ENCODE measurements at places on chromosomes 12 and 14. TPM values are rescaled to one million over a fixed set of nuclear protein-coding genes. Genes with fewer than 3 reads are reported as not detected.

TAS2R7 gene
- total RNA-seq = not detected

IKZF4 gene
- 4.2 TPM for total RNA-seq

DNA sequence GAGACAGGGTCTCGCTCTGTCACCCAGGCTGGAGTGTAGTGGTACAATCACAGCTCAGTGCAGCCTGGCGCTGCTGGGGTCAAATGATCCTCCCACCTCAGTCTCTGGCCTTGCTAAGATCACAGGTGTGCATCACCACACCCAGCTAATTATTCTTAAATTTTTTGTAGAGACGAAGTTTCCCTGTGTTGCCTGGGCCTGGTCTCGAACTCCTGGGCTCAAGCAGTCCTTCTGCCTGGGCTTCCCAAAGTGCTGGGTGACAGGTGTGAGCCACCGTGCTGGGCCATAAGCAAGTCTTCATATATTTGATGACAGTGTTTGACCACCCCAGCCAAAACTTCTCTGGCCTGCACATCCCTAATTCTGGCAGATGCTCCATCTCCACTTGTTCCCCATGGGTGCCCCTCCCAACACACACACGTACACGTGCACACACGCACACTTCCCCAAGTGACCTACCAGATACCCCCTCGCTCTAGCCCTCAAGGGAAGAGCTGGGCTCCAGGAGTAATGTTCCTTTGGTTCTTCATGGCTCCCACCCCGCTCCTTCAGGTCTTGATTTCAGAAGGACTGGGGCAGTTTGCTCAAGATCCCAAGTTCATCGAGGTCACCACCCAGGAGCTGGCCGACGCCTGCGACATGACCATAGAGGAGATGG lies 104.3 kb upstream of the FKBP4 start:
- DNase-seq = no peak
- no peaks in the 10 kb centered on the region for H3K36me3 ChIP-seq
- peak overlapping the region; percentile 51 for H3K4me3 ChIP-seq
- H3K4me1 ChIP-seq = no peaks in the 10 kb centered on the region
- peaks cover 22% of the 10 kb centered on the region for H3K27me3 ChIP-seq
- no peak overlapping the region for H3K27ac ChIP-seq

SLC10A1 gene
- total RNA-seq = not detected

DNA sequence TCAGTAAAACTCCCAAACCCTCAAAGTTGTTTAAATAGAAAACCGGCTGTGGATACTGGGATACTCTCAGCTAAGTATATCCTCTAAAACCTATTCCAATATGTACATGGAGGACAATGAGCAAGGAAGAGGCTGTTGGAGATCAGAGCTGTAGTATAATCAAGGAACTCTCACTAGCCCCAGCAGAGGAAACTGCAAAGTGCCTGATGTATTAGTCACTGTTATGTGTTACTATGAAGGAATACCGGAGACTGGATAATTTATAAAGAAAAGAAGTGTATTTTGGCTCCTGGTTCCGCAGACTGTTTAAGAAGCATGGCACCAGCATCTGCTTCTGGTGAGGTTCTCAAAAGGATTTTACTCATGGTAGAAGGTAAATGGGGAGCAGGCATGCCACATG lies 65.6 kb upstream of the RPL10L start:
- H3K27me3 ChIP-seq = no peaks in the 10 kb centered on the region
- H3K4me1 ChIP-seq = no peaks in the 10 kb centered on the region
- H3K27ac ChIP-seq = no peak overlapping the region
- no peaks in the 10 kb centered on the region for H3K36me3 ChIP-seq

AGAP2 gene
- total RNA-seq = 1.9 TPM

- no peaks in the 10 kb centered on the region for H3K36me3 ChIP-seq
- peak overlapping the region; percentile 97 for H3K27ac ChIP-seq
- H3K27me3 ChIP-seq = no peaks in the 10 kb centered on the region
- H3K4me1 ChIP-seq = peaks cover 46% of the 10 kb centered on the region
These were observed 20.1 kb downstream of the KLRK1 start for GRCh38 chr12:10369557-10370415.

JPH4 gene
- 2.9 TPM for total RNA-seq

NOXRED1 gene
- 9.0 TPM for total RNA-seq

- H3K27me3 ChIP-seq = no peaks in the 10 kb centered on the region
- H3K4me1 ChIP-seq = no peaks in the 10 kb centered on the region
- H3K4me3 ChIP-seq = peak overlapping the region; percentile 46
- DNase-seq = no peak
- no peak overlapping the region for H3K27ac ChIP-seq
These were observed 624 bp downstream of the RIN3 start for GRCh38 chr14:92513966-92514843.

ZDHHC22 gene
- not detected for total RNA-seq

- no peak within 1 kb of the TSS for H3K27ac ChIP-seq
- peaks cover 19% of the 10 kb centered on the region for H3K4me1 ChIP-seq
- peak within 1 kb of the TSS; percentile 35 for H3K4me3 ChIP-seq
- no peak for DNase-seq
- no peaks in the 10 kb centered on the region for H3K36me3 ChIP-seq
- H3K27me3 ChIP-seq = no peaks in the 10 kb centered on the region
These were observed at the start of gene NKX2-8 for GRCh38 chr14:36582011-36582873. TSS of gene NKX2-8 (minus strand) at chr14:36582614. CDS start at chr14:36582389, 225 bp downstream.

DNA sequence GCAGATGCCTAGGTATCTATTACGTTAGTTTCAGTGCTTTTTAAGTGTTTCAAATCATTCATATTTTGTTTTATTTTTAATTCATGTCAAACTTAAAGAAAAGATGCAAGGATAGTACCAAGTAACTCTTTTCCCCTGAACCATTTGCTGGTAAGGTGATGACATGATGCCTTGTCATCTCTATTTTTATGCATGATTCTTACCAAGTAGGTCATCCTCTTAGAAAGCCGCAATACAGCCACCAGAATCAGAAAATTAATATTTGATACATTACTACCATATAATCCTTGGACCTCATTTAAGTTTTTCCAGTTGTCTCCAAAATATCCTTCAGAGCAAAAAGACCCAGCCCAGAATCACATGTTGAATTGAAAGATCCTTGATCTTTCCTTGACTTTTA lies 22.3 kb downstream of the ATP5MC2 start:
- no peak overlapping the region for H3K4me3 ChIP-seq
- H3K36me3 ChIP-seq = no peaks in the 10 kb centered on the region
- DNase-seq = no peak
- no peak overlapping the region for H3K27ac ChIP-seq

DNA sequence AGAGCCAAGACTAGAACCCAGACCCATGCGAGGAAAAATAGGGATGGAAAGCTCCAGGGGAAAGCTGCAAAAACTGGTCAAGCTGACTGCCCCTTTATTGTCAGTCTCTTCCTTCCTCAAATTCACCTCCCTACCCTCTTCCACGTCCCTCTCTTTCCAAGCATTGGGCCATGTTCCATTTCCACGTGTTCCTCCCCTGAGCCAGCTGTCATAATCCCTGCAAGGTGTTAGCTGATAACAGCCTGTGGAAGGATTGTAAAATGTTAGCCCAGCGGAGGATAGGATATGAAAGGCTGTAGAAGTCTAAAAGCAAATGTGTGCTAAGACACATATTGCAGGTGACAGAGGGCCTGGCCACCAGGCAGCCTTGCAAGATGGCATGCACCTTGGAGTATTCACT lies 88.0 kb upstream of the MAX start:
- no peak overlapping the region for H3K27ac ChIP-seq
- H3K36me3 ChIP-seq = no peaks in the 10 kb centered on the region
- no peaks in the 10 kb centered on the region for H3K27me3 ChIP-seq
- no peaks in the 10 kb centered on the region for H3K4me1 ChIP-seq

- H3K27me3 ChIP-seq = no peaks in the 10 kb centered on the region
- no peak overlapping the region for H3K27ac ChIP-seq
- no peaks in the 10 kb centered on the region for H3K4me1 ChIP-seq
- no peak overlapping the region for H3K4me3 ChIP-seq
- DNase-seq = peak; percentile 15
These were observed 1392.4 kb upstream of the TMEM132C start for GRCh38 chr12:126874427-126875026.

MARS1 gene
- 74.9 TPM for total RNA-seq

LTB4R2 gene
- 31.5 TPM for total RNA-seq

KIF26A gene
- 3.6 TPM for total RNA-seq

- H3K27ac ChIP-seq = no peak overlapping the region
- DNase-seq = no peak
- H3K4me3 ChIP-seq = no peak overlapping the region
- no peaks in the 10 kb centered on the region for H3K4me1 ChIP-seq
- H3K27me3 ChIP-seq = no peaks in the 10 kb centered on the region
These were observed 35.6 kb downstream of the RASSF8 start for GRCh38 chr12:25993901-25994651.

Data from tibial nerve (tissue), 4 donors.